ENCODE measurements at places on chromosomes 1 and 21.
A peak's percentile ranks its signal among the peaks of the same experiment; 100 is the strongest.

DNA sequence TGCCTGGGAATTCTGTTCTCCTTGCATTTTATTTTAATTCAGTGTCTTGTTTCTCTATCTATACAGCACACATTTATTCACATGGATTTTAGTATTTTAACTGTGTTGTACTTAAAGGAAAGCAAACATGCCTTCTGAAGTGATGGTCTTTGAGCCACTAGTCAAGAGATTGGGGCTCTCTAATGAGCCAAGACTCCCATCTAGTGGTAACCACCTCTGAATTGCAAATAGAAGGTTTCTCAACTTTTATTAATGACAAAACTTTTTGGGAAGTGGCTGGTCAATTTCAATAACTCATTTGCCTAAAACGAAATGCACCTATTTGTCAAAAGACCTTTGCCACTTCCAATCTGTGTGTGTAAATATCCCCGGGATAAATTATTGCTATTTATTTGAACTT, 199.6 kb downstream of the LTN1 start:
- no peak for DNase-seq

- no peak for DNase-seq
Measured at GRCh38 chr1:86648255-86648654, 56.1 kb upstream of the SH3GLB1 start.

- no peak for DNase-seq
Measured at GRCh38 chr1:200891774-200892157, 2.9 kb upstream of the INAVA start.

GRCh38 chr1:241654641-241655040, 2.6 kb downstream of the WDR64 start:
- DNase-seq, result no peak

DNA sequence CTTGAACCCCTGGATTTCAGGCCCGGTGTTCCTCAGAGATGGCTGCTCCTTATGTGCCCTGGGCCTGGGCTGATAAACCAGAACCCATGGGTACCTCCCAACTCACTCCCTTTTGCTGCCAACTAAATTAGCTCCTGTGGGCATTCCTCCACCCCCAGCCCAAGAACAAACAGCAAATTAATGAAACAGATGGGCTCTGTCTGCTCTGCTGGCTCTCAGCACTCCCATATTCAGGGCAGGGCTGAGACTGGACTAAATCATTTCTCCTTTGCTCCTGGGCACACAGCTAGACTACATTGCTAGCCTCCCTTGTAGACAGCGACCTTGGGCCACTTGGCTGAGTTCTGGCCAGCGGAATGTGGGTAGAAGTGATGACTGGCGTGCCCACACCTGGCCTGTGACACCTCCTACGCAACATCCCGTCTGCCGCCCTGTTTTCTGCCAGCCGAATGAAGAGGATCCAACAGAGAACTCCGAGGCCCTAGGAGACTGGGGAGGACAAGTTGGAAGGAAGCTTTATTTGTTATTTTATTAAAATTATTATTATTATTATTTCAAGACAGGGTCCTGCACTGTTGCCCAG, 101.9 kb upstream of the DISP3 start:
- no peak for DNase-seq

DNA sequence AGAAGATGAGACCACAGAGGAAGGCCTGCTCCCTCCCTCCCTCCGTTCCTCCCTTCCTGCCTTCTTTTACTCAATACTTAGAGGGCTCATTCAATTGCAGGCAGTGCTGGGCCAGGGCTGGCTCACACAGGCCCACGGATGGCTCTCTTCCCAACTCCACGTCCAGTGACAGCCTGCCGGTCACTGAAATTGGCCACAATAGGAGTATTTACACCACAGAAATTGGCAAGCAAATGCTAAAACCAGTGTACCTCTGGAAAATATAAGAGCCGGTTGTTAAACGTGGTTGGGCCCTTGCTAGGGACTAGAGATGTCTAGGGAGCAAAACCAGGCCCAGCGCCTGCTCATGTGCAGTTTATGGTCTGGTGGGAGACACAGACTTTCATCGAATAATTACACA, 72.4 kb upstream of the TMEM51 start:
- no peak for DNase-seq

DNA sequence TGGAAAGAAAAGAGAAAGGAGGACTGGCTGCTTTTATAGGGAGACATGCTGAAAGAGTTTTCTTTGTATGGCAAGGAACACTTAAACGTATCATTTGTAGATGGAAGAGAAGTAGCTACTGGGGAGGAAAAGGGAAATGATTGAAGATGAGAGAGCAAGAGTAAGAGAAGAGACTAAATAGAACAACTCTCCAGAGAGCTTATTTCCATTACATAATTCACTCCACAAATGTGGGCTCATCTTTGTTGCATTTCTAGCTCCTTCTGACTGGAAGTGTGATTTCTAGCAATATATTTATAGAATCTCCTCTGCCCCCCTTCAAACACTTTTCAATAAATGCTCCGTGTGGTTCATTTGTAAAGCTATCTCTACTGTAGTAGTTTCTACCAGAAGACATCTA, 71.0 kb downstream of the ST6GALNAC5 start:
- DNase-seq, result no peak

- no peak for DNase-seq
Measured at GRCh38 chr1:221644145-221644448, 97.8 kb downstream of the DUSP10 start.

DNA sequence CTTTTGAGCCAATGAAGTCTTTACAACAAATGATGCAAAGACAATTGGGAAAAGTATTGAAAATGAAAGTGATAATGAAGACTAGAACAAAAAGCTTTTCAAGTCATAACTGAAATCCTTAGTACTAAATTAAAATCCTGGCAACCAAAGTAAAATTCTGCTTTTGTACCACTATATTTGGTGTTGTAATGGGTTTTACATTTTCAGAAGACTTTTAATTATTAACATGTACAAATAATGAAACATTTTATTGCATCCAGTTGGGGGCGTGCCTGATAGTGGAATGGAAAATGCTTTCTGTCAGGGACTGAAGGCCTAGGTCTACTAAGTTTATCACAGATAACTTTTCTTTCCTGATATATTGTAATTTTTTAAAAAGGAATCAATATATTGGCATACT, 89.4 kb downstream of the SDCCAG8 start:
- DNase-seq, result no peak

DNA sequence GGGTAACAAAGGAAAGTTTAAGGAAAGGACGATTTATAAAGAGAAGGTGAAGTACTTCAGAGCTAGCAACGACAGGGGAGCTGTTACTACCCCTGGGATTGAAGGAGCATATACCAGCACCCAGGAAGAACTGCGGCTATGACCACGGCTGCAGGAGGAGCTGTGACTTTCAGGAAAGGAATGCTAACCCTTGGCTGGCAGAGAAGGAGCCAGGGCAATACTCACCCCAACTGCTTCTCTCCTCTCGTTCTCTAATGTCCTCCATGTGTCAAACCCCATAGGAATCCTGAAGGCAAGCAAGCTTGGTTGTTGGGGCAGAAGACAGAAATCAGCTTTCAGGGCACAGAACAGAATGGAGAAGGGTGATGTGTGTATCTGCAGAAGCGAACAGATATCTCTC, 120.5 kb downstream of the TMEM53 start:
- no peak for DNase-seq

DNA sequence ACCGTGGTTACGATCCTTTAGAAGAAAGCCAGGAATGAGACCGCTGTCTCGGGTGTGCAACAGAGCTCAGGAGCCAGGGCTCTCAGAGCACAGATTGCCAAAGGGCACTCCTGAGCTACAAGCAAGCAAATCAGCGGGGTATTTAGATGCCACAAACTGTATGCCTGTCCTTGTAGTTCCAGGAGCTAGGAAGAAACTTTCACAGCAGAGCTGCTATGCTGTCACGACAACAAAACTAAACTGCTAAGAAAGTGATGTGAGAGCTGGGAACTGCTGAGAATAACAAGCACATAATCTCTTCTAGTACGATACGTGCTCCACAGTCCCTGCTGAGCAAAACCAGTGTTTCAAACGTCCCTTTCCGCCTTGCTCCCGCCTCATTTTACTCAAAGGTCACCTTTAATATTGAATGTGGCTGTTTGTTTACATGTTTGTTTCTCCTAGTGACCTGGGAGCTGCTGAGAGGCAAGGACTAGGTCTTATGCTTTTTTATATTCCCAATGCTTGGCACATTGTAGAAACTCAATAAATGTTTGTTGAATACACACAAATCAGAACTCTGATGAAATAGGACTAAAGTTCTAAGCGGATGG, 14.7 kb downstream of the GREM2 start:
- no peak for DNase-seq

DNA sequence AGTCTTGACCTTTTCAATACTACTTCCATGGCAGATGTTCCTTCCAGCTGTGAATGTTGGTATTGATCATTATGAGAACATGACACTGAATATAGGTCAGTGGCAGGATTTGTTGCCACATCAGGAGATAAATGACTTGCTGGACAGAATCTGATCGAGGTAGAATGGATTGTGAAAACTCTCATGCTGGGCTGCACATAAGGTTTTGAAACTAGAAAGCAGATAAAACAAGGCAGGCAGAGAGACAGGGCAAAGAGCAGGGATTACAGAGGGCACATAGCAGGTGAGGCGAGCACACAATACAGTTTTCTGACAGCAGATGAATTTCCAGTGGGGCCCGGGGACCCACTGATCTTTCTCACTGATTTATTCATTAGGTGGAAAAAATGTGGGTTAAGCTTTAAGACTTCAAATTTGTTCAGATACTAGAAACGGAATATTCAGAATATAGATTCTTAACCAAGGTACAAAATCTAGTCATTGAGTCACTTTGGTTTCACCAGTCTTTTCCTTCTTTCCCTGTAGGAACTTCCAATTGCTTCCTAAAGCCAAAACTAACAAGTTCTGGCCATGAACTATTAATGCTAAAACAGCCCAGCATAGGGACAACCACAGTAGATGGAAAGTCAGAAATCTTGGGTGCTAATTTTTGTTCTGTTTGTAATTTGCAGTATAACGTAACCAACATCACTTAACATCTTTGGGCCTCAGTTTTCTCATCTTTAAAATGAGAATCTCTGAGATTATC, 296.0 kb upstream of the PTBP2 start:
- no peak for DNase-seq

- DNase-seq, result peak; percentile 79
Measured at GRCh38 chr1:156123356-156124196, 9.1 kb downstream of the LMNA start.

DNA sequence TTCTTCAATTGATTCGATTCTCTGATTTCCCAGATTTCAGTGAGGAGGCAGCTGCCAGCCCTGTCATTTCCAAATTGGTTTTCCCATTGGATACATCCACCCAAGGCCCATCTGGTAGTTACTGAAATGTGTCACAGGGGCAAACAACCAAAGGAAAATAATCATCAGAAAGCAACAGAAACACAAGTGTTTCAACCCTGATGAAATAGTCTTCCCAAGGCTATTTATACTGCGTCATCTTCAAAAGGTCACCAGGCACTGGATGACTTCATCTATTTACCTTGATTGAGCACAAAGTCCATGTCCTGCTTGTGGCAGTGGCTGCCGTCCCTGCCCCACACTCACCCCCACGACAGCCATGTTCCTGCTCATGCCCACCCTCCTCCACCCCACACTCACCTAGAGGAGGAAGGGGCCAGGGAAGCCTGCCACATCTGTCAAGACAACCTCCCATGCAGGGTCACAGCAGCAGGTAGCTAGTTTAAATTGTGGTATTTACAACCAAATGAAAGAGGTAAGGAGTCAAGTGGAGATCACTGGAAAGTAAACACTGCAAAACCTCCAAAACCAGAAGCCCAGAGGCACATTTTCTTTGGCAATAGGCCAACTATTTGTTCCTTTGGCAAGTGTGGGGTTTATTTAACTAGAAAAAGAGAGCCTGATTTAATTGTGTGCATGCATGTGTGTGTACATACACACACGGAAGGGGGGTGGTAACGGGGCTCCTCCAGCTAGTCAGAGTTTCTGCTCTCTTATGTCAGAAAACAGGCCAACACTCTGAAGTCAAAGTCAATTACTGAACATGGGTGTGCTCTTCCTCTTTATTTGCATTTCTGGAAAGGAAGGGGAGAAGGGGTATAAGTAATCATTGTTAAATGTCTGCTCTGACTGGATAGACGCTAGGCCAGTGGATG, 49.5 kb upstream of the RAB4A start:
- no peak for DNase-seq

DNA sequence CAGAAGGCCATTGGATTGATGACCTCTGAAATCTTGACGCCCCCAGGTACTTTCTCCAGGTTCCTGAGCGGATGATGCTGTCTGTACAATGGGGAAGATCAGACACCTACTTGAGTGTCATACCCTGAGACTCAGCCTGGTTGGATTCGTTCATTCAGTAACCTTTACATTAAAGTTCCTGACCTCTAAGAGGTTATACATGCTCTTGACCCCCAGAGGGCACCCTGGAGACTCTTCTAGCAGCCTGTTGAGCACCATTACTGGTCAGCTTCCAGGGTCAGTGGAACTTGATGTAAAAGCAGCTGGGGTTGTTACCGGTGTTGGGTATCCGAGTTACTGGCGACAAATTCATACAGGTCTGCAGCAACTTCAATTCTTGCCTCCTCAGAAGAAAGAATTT, 114.3 kb upstream of the ZNF678 start:
- DNase-seq, result peak; percentile 50

DNA sequence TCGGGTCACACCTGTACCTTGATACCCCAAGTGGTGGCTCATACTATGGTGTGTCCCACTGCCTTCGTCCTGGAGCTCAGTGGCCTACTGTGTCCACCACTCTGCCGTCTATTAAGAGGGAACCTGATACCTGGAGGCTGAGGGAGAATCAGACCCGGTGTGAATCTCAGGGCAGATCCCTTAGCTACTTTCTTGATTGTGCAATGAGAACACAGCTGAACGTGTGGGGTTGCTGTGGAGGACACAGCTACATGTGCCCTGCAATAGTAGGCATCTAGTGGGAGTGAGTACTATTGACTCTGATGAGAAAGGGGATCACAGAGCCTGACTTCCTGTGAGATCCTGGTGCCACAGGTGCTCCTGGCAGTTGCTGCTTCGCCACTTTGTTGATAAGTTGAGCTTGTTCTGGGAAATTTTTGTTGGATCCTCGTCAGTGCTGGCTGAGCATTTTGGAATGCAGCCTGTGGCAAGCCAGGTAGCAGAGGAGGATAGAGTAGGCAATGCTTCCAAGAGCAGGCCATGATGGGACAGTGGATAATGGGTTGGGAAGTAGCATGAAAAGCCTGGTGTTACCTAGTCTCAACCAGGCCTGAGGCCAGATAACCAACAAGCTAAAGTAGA, 28.2 kb upstream of the MPZL1 start:
- DNase-seq, result no peak

- DNase-seq, result no peak
Measured at GRCh38 chr1:243513726-243514491, 258.1 kb downstream of the SDCCAG8 start.

DNA sequence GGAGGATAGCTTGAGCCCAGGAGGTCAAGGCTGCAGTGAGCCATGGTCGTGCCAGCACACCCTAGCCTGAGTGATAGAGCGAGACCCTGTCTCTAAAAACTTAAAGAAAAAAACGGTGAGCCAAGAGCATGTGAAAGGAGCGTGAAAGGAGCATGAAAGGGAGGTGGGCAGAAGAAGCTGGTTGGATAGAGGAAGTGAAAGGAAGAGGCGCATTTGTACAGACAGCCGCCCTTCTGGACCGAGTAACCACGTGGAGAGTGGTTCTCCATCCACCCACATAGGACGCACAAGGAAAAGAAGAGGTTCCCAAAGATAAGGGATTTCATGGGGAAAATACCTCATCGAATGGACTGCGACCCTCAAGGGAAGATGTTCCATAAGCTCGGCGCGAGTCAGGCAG, 60.4 kb upstream of the IFNAR2 start:
- DNase-seq, result no peak

GRCh38 chr1:26401891-26402290, 8.7 kb upstream of the LIN28A start:
- no peak for DNase-seq

GRCh38 chr1:13948888-13949391, 249.0 kb downstream of the PRDM2 start:
- no peak for DNase-seq

- DNase-seq, result peak; percentile 54
Measured at GRCh38 chr1:24586970-24587820, 31.3 kb downstream of the NCMAP start.

Measured in stimulated activated CD4-positive, alpha-beta T cell treated with anti-CD3 and anti-CD28 coated beads, Interleukin-15, amount 100 ng/mL, for 24 hours (primary cell).